Activated T-helper 2 cell treated with anti-CD3 and anti-CD28 coated beads, Interferon-gamma antibody, Interleukin-2, Interleukin-4, amounts not matched to agents 10 μg/mL and 5 μg/mL and 100 μg/mL, durations not matched to agents 14 hours and 24 hours and 36 hours (primary cell): ENCODE measurements at places on chromosomes 12 and 14. TPM values are rescaled to one million over a fixed set of nuclear protein-coding genes. Genes with fewer than 3 reads are reported as not detected.
A peak's percentile ranks its signal among the peaks of the same experiment; 100 is the strongest.

Gene AMHR2
- not detected in 2 replicates for total RNA-seq

Gene FSCB
- total RNA-seq = not detected in 2 replicates

Gene GALNT8
- 1.2 and 1.4 TPM in 2 replicates for total RNA-seq

Gene FGF6
- total RNA-seq = not detected in 2 replicates

Gene OR6C2
- total RNA-seq = not detected in 2 replicates

Gene CLEC4D
- total RNA-seq = not detected in 2 replicates

- no peak overlapping the region for H3K27ac ChIP-seq
- H3K4me1 ChIP-seq = no peaks in the 10 kb centered on the region
- no peak overlapping the region for H3K4me3 ChIP-seq
Measured at GRCh38 chr12:29204521-29204920, 55.4 kb downstream of the FAR2 start.

DNA sequence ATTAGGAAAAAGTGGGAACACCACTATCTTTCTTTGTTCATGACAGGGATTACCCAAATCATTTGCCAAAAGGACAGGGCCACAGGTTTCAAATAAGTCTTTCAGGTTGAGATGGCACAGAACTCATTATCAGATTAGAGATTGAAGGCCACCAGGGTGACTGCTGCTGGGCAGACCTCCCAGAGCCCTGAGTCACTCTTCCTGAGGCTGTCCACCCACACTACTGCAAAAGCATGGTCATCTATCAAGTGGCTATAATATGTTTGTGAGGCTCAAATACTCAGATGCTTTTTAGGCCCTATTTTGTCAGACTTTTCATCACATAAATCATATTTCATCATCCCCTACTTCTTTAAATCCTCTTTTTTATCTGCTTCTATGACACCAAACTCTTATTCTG is 155.3 kb upstream of the CCDC196 start:
- H3K36me3 ChIP-seq = no peaks in the 10 kb centered on the region
- no peak overlapping the region for H3K4me3 ChIP-seq
- DNase-seq = no peak
- no peak overlapping the region for H3K27ac ChIP-seq
- no peaks in the 10 kb centered on the region for H3K4me1 ChIP-seq
- peaks cover 4% of the 10 kb centered on the region for H3K27me3 ChIP-seq

DNA sequence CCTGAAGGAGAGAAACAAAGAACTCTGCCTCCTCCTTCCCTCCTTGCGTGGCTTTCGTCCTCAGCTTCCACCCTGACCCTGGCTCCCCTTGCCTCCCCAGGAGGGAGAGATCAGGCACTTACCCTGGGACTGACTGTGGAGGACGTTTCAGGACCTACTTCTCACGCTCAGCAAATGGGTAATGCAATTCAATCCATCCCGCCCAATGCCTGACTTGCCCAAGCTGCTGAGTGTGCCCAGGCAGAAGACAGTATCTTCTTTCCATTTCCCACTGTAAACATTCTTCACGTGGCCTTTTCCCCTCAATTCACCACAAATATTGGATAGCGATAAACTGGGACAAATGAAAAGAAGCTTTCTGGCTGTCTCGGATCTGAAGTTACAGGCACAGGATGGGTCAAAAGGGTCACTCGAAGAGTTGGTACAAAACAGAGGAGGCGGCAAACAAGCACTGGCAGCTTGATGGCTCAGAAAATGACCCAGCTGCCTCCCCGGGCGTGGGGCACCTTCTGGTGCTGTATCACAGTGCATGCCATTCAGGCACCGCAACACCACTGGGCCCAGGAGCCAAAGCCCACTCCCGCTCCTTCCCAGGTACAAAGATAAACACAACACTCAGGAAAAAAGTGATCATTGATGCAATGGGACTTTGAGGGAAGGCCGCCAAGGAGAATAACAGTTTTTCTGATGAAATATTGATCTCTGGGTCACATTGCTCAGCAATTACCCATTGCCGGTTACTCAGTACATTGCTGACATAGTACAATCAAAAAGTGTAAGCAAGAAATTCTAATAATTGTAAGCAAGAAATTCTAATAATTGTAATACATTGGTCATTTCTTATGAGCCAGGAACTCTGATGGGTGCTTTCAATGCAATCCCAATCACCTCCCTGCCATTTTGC is 65.8 kb downstream of the TRIM9 start:
- H3K27me3 ChIP-seq = peaks cover 3% of the 10 kb centered on the region
- H3K4me1 ChIP-seq = no peaks in the 10 kb centered on the region
- DNase-seq = no peak
- H3K27ac ChIP-seq = no peak overlapping the region

DNA sequence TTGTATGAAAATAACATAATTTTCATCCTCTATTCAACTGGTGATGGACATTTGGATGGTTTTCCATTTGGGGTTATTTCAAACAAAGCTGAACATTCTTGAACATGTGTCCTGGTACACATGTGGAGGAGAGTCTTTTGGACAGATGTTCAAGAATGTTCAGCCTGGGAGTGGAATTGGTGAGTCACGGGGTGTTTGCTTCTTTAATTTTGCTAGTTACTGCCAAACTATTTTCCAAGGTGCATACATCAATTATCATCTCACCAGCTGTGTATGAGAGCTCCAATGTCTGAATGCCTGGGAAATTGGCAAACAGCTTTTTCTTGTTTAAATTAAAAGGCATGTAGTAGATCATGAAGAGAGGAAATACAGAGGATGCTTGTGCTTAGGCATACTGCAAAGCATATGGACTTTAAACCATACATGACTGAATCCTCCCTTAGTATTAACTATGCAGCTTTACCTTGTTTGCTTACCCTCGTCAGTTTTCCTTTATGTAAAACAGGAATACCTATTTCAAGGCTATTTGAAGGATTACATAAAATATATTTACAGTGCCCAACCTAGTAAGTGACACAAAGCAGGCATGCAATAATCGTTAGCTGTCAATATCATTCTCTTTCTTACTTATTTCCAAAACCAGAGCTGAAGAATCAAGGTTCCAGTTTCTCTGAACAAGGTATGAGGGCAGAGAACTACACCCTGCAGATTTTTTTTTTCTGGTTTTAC is 152.1 kb downstream of the ITPR2 start:
- H3K27ac ChIP-seq = no peak overlapping the region
- no peak overlapping the region for H3K4me3 ChIP-seq
- no peaks in the 10 kb centered on the region for H3K27me3 ChIP-seq
- no peaks in the 10 kb centered on the region for H3K4me1 ChIP-seq
- H3K36me3 ChIP-seq = peaks cover 23% of the 10 kb centered on the region
- DNase-seq = no peak

DNA sequence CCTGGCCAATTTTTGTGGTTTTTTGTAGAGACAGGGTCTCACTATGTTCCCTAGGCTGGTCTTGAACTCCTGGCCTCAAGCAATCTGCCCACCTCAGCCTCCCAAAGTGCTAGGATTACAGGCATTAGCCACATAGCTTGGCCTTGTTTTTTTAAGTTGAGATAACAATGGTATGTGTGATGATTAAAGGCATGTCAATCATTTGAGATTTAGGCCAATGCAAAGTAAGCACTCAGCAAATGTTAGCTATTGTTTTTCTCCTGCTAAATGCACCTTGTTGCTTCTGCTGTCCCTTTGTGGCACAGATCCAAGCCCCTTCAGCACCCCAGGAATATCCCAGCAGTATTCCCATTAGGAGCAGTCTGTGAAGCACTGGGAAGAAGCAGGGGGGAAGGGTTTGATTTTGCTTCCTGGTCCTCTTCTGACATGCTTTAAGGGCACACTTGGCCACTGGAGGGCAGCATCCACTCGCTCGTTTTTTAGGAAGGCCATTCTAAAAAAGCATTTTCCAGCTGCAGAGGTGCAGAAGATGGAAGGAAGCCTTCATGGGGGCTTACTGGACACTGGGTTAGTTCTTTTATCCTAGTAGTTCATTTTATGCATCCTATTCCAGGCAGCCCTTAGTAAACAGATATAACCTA is 70.2 kb upstream of the ZFP36L1 start:
- no peak overlapping the region for H3K4me3 ChIP-seq
- no peaks in the 10 kb centered on the region for H3K27me3 ChIP-seq
- H3K4me1 ChIP-seq = peaks cover 2% of the 10 kb centered on the region
- H3K27ac ChIP-seq = no peak overlapping the region
- peak; percentile 53 for DNase-seq
- no peaks in the 10 kb centered on the region for H3K36me3 ChIP-seq

DNA sequence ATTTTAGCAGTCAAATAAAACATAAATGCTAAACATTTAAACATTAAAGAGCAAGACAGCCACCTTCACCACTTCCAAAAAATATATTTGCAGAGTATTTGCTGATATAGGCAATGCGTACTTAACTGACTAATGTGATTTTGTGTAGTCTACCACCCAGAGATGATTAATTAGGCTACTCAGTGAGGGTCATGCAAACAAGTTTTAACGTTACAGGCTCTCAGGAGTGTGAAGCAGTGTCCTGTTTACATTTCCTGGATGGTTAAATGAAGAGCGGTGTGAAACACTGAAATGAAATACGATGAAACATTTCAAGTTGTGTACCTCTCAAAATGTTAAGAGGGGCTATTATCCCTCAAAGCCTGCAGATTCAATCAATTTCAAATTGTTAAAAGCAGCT is 165.8 kb upstream of the LRIG3 start:
- no peak for DNase-seq
- no peak overlapping the region for H3K4me3 ChIP-seq
- no peak overlapping the region for H3K27ac ChIP-seq

DNA sequence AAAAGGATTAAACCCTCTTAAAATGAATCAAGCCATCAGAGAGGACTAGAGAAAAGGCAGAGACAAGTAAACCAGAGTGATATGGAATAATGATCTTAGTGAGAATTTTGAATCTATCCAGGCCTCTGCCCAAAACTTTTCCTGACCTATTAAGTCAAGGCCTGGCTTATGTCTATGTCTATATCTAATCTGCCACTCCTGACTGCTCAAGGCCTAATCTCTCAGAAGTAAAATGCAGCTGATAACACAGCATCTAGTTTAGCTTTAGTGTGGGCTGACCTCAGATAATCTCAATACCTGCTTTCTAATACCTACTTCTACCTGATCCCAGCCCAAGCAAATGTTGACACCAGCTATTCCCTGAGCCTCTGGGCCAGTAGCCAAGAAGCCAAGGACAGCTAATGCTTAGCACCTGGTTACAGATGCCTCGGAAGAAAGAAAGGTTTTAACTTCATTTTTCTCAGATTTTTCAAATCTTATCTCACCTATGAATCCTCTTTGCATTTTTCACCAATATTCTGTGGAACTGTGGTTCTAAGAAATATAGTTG is 1472.5 kb upstream of the SEL1L start:
- no peaks in the 10 kb centered on the region for H3K36me3 ChIP-seq
- no peak overlapping the region for H3K27ac ChIP-seq
- no peak overlapping the region for H3K4me3 ChIP-seq
- no peak for DNase-seq
- H3K4me1 ChIP-seq = no peaks in the 10 kb centered on the region

DNA sequence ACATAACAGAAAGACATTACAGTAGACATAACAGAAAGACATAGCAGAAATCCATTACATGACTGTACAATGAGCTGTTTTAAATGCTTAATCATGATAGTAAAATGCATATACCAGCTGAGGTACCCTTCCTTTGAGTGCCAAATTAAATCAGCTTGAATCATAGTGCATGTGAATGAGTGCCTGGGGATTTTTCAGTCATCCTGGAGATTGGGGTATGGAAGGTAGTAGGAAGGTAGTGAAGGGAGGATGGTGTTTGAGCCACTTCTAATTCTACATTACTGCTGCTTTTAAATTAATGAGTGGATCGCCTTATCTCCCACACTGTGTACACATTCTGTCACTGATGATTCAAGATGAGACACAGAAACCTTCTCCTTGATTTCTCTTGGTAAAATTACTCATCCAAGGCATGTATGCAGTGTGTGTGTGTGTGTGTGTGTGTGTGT is 534.2 kb downstream of the LRFN5 start:
- no peaks in the 10 kb centered on the region for H3K36me3 ChIP-seq
- DNase-seq = no peak
- H3K27me3 ChIP-seq = no peaks in the 10 kb centered on the region
- no peak overlapping the region for H3K4me3 ChIP-seq

DNA sequence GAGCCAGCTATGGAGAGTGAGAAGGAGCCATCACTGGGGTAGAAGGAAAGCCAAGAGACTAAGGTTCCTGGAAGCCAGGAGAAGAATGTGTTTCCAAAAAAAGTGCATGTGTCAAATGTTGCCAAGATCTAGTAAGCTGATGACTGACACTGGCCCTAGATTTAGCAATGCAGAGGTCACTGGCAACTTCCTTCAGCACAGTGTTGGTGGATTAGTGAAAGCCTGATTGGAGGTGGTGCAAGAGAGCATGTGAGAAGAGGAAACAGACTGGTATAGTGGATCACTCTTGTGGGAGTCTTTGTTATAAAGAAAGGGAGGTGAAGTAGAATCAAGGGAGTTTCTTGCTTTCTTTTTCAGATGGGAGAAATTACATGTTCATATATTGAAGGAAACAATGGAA is 34.1 kb upstream of the CHGA start:
- DNase-seq = no peak
- peaks cover 10% of the 10 kb centered on the region for H3K27me3 ChIP-seq
- no peak overlapping the region for H3K4me3 ChIP-seq
- H3K4me1 ChIP-seq = no peaks in the 10 kb centered on the region

DNA sequence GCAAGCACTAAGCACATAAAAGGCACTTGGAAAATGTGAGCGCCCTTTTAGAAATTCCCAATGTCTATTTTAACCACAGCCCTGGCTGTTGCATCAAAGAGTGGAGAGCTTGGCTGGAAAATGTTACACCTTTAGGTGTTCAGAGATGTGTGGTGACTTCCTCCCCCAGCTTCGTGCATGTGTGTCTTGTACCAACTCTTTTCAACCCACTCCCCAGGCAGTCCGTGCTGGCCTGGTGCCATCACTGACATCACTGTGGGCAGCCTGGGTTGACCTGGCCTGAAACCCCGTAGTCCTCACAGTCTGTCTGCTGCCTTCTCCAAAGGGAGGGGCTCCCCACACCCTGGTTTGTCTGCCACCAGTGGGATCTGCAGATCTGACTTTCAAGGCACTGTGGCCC is 101.8 kb downstream of the SCARB1 start:
- peaks cover 3% of the 10 kb centered on the region for H3K36me3 ChIP-seq
- peaks cover 18% of the 10 kb centered on the region for H3K27me3 ChIP-seq
- no peak overlapping the region for H3K4me3 ChIP-seq
- H3K4me1 ChIP-seq = peaks cover 26% of the 10 kb centered on the region
- DNase-seq = no peak

DNA sequence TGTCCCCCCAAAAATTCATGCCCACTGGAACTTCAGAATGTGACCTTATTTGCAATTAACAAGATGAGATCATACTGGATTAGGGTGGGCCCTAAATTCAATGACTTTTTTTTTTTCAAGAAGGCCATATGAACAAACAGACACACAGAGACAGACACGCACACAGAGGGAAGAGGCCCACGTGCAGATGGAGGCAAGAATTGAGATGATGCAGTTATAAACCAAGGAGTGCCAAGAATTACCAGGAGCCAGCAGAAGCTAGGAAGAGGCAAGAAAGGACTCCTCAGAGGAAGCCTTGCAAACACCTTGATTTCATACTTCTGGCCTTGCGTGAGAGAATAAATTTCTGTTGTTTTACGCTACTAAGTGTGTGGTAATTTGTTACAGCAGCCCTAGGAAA is 33.4 kb downstream of the NELL2 start:
- H3K27me3 ChIP-seq = no peaks in the 10 kb centered on the region
- DNase-seq = no peak
- peaks cover 10% of the 10 kb centered on the region for H3K36me3 ChIP-seq
- peaks cover 46% of the 10 kb centered on the region for H3K4me1 ChIP-seq

- peaks cover 38% of the 10 kb centered on the region for H3K4me1 ChIP-seq
- peak overlapping the region; percentile 94 for H3K27ac ChIP-seq
- no peaks in the 10 kb centered on the region for H3K27me3 ChIP-seq
- peaks cover 55% of the 10 kb centered on the region for H3K36me3 ChIP-seq
- DNase-seq = peak; percentile 23
Measured at GRCh38 chr12:111842556-111843396, 748 bp downstream of the MAPKAPK5 start.

GRCh38 chr12:110733089-110733715 is 9.5 kb downstream of the PPP1CC start:
- H3K4me1 ChIP-seq = peaks cover 55% of the 10 kb centered on the region
- H3K36me3 ChIP-seq = peaks cover 74% of the 10 kb centered on the region
- no peaks in the 10 kb centered on the region for H3K27me3 ChIP-seq
- no peak for DNase-seq
